ENCODE measurements at places on chromosomes 3 and 15. TPM values are rescaled to one million over a fixed set of nuclear protein-coding genes. Genes with fewer than 3 reads are reported as not detected.

Gene FAM107A
- total RNA-seq: not detected

Gene SPINT1
- total RNA-seq: 0.72 TPM

Gene ZNF502
- total RNA-seq: 4.0 TPM

Gene SLC12A8
- 33.0 TPM for total RNA-seq

Gene SEMA7A
- total RNA-seq: 30.4 TPM

Gene SLC27A2
- not detected for total RNA-seq

Gene ADAMTS7
- total RNA-seq: 32.4 TPM

GRCh38 chr3:169256796-169257522 is 406.6 kb downstream of the MECOM start:
- H3K27me3 ChIP-seq: no peaks in the 10 kb centered on the region
- no peak overlapping the region for H3K27ac ChIP-seq
- peaks cover 3% of the 10 kb centered on the region for H3K4me1 ChIP-seq

GRCh38 chr3:62406945-62407344 is 33.6 kb upstream of the FEZF2 start:
- no peaks in the 10 kb centered on the region for H3K4me1 ChIP-seq
- H3K36me3 ChIP-seq: no peaks in the 10 kb centered on the region
- no peak for DNase-seq
- peaks cover 3% of the 10 kb centered on the region for H3K27me3 ChIP-seq
- H3K27ac ChIP-seq: no peak overlapping the region

DNA sequence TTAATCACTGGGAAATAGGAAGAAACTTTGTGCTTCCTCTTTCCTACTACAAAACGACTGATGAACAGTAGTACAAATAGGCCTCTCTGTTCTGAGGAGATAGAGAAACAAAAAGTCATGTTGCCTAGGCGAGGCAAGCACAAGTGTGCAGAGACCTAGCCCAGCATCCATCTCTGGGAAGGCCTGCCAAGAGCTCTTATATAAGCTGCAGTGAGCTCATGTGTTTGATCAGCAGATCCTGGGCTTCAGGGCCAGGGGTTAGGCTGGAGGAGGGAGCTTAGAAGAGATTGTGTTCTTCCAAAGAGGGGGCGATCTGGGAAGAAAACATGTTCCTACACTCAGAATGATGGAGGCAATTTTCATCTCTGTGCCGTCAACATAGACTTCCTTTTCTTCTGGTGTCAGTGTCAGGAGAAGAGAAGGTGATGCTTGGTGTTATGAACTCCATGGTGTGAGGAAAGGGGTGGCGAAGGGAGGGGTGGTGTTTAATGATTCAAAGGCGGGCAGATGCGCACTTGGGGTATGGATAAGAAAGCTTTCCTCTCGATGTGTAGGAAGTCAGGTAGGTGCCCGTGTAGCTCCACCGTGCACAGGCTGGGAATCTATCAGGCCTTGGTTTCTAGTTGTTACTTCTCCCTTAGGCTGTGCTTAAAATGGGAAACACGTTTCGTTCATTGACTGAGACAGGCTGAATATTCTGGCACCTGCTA is 29.5 kb upstream of the ETV5 start:
- H3K27ac ChIP-seq: no peak overlapping the region
- peaks cover 4% of the 10 kb centered on the region for H3K27me3 ChIP-seq
- no peak overlapping the region for H3K4me3 ChIP-seq
- no peaks in the 10 kb centered on the region for H3K36me3 ChIP-seq
- DNase-seq: no peak

GRCh38 chr3:16884084-16884747 is 539 bp upstream of the PLCL2 start:
- peaks cover 12% of the 10 kb centered on the region for H3K4me1 ChIP-seq
- H3K4me3 ChIP-seq: peak overlapping the region; percentile 82
- no peak overlapping the region for H3K27ac ChIP-seq
- DNase-seq: peak; percentile 96
- no peaks in the 10 kb centered on the region for H3K27me3 ChIP-seq

- no peak overlapping the region for H3K4me3 ChIP-seq
- no peak for DNase-seq
- peaks cover 47% of the 10 kb centered on the region for H3K4me1 ChIP-seq
- H3K27me3 ChIP-seq: no peaks in the 10 kb centered on the region
- H3K36me3 ChIP-seq: peaks cover 13% of the 10 kb centered on the region
- H3K27ac ChIP-seq: no peak overlapping the region
Measured at GRCh38 chr3:150742141-150742523, 20.8 kb downstream of the SIAH2 start.

- peaks cover 76% of the 10 kb centered on the region for H3K27me3 ChIP-seq
- no peak for DNase-seq
- no peaks in the 10 kb centered on the region for H3K4me1 ChIP-seq
- H3K36me3 ChIP-seq: no peaks in the 10 kb centered on the region
Measured at GRCh38 chr3:126179825-126180476, 435 bp downstream of the ALDH1L1 start.

- no peaks in the 10 kb centered on the region for H3K4me1 ChIP-seq
- no peak overlapping the region for H3K27ac ChIP-seq
- H3K36me3 ChIP-seq: no peaks in the 10 kb centered on the region
- no peak overlapping the region for H3K4me3 ChIP-seq
Measured at GRCh38 chr3:17626395-17626794, 116.0 kb downstream of the TBC1D5 start.

DNA sequence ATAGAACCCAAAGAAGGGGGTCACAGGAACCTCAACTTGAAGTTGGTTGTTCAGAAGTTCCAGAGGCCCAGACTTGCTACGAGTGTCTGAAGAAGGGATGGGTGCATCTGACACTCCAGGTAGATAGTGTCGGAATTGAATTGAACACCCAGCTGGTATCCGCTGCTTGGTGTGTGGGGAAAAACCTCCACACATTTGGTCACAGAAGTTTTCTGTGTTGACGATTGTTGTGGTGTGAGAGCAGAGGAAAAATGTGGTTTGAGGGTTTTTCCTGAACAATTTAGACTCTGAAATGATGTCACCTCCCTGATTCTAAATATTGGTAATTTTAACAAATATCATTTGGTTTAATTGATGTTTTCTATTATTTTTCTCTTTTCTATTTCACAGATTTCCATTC is 218.8 kb upstream of the CTNNB1 start:
- no peak overlapping the region for H3K27ac ChIP-seq
- no peaks in the 10 kb centered on the region for H3K27me3 ChIP-seq
- H3K4me1 ChIP-seq: peaks cover under 1% of the 10 kb centered on the region
- no peak for DNase-seq
- H3K4me3 ChIP-seq: no peak overlapping the region
- H3K36me3 ChIP-seq: no peaks in the 10 kb centered on the region

- H3K36me3 ChIP-seq: peaks cover 2% of the 10 kb centered on the region
- DNase-seq: no peak
Measured at GRCh38 chr3:47315069-47315647, 32.4 kb downstream of the KLHL18 start.

GRCh38 chr3:121970047-121970446 is 52.0 kb downstream of the ILDR1 start:
- no peaks in the 10 kb centered on the region for H3K36me3 ChIP-seq
- H3K27ac ChIP-seq: no peak overlapping the region
- H3K4me1 ChIP-seq: no peaks in the 10 kb centered on the region

GRCh38 chr15:45168751-45169551 is 18.8 kb downstream of the SHF start:
- peak; percentile 68 for DNase-seq
- H3K4me1 ChIP-seq: no peaks in the 10 kb centered on the region
- H3K27ac ChIP-seq: no peak overlapping the region

- DNase-seq: peak; percentile 13
- no peaks in the 10 kb centered on the region for H3K27me3 ChIP-seq
- H3K4me3 ChIP-seq: no peak overlapping the region
- H3K4me1 ChIP-seq: peaks cover 4% of the 10 kb centered on the region
Measured at GRCh38 chr3:157794771-157795170, 291.6 kb upstream of the VEPH1 start.

DNA sequence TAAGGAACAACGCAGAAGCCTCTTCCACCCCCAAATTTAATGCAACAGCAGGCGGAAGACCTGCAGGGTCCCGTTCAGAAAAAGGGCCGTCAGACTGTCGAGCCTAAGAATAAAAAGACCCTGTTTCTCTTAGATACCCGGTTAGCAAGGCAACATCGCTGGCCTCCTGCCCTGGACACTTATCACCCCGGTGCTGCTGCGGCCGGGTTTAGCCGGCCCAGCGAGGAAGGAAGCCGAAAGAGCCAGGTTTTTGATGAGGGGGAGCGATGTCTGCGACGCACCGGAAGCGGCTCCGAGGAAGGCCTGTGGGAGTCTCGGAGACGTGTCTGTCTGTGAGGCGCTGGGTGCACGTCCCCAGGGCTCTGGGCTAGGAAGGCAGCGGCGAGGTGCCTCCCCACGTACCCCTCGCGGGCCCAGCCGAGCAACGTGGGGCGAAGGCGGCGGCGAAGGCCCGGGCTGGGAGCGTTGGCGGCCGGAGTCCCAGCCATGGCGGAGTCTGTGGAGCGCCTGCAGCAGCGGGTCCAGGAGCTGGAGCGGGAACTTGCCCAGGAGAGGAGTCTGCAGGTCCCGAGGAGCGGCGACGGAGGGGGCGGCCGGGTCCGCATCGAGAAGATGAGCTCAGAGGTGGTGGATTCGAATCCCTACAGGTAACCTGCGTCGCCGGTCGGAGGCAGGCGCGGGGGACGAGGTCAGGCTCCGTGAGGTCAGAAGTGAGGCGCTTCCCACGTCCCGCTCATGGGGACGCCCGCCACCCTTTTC is at the start of gene UBA5:
Gene UBA5, plus strand, starts transcription at position 278 of the 759 bp plus-strand sequence. Its CDS starts 209 bp downstream, at position 487.
- peaks cover 14% of the 10 kb centered on the region for H3K4me1 ChIP-seq
- H3K27ac ChIP-seq: peak within 1 kb of the TSS; percentile 96
- H3K27me3 ChIP-seq: no peaks in the 10 kb centered on the region
- peak within 1 kb of the TSS; percentile 95 for H3K4me3 ChIP-seq
- DNase-seq: peak; percentile 86

- H3K27me3 ChIP-seq: peaks cover 3% of the 10 kb centered on the region
- no peak for DNase-seq
- no peaks in the 10 kb centered on the region for H3K36me3 ChIP-seq
- no peak overlapping the region for H3K27ac ChIP-seq
- H3K4me1 ChIP-seq: no peaks in the 10 kb centered on the region
Measured at GRCh38 chr3:53682807-53683206, 163.4 kb downstream of the CHDH start.

GRCh38 chr3:110654843-110655502 is 416.6 kb upstream of the NECTIN3 start:
- DNase-seq: peak; percentile 4
- no peak overlapping the region for H3K27ac ChIP-seq
- H3K4me1 ChIP-seq: no peaks in the 10 kb centered on the region
- H3K36me3 ChIP-seq: no peaks in the 10 kb centered on the region
- no peak overlapping the region for H3K4me3 ChIP-seq

- peaks cover 4% of the 10 kb centered on the region for H3K4me1 ChIP-seq
- H3K36me3 ChIP-seq: no peaks in the 10 kb centered on the region
- H3K27ac ChIP-seq: no peak overlapping the region
- no peak overlapping the region for H3K4me3 ChIP-seq
- DNase-seq: no peak
Measured at GRCh38 chr3:121839962-121840361, 5.0 kb downstream of the EAF2 start.

- H3K36me3 ChIP-seq: peaks cover 5% of the 10 kb centered on the region
- H3K4me3 ChIP-seq: no peak overlapping the region
- no peaks in the 10 kb centered on the region for H3K27me3 ChIP-seq
Measured at GRCh38 chr3:58532794-58533220, 4.2 kb downstream of the ACOX2 start.

DNA sequence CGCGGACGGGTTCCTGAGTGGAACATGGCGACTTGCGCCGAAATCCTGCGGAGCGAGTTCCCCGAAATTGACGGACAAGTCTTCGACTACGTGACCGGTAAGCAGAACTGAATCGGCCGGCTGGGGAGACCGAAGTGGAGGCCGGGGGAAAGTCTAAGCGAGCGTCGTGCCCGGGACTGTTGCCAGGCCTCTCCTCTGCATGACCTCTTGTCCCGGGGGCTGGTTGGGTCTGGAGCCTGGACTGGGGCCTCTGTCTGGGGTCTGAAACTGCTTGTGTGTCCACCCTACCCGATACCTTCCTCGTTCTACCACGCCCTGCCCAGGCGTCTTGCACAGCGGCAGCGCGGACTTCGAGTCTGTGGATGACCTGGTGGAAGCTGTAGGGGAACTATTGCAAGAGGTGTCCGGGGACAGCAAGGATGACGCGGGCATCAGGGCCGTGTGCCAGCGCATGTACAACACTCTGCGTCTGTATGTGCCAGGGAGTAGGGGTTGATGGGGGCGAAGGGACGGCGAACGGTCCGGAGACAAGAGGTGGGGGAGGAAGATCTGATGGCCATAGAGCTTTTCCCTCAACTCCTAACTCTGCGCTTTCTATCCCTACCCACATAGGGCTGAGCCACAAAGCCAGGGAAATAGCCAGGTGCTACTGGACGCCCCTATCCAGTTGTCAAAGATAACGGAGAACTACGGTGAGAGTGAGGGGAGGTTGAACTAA is at the start of gene ABCF3:
Gene ABCF3, plus strand, starts transcription at position 16 of the 718 bp plus-strand sequence. Its CDS starts 9 bp downstream, at position 25.
- peak within 1 kb of the TSS; percentile 87 for H3K4me3 ChIP-seq
- peak within 1 kb of the TSS; percentile 82 for H3K27ac ChIP-seq
- H3K4me1 ChIP-seq: peaks cover 20% of the 10 kb centered on the region
- DNase-seq: peak; percentile 87
- no peaks in the 10 kb centered on the region for H3K27me3 ChIP-seq
